ENCODE measurements at places on chromosomes 4 and X. TPM values are rescaled to one million over a fixed set of nuclear protein-coding genes. Genes with fewer than 3 reads are reported as not detected.

DNA sequence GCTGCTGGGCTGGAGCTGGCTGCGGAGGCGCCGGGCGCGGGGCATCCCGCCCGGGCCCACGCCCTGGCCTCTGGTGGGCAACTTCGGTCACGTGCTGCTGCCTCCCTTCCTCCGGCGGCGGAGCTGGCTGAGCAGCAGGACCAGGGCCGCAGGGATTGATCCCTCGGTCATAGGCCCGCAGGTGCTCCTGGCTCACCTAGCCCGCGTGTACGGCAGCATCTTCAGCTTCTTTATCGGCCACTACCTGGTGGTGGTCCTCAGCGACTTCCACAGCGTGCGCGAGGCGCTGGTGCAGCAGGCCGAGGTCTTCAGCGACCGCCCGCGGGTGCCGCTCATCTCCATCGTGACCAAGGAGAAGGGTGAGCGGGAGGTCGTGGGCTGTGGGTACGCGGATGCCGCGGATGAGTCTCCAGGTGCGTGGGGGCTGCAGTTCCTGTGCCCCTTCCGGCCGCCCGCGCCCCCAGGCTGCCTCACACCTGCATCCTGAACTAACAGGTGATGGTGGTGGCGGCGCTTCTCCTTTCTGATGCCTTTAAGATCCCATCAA is 499 bp downstream of the CYP2U1 start:
- H3K36me3 ChIP-seq = peaks cover 4% of the 10 kb centered on the region
- peak; percentile 56 for DNase-seq

- H3K27me3 ChIP-seq = no peaks in the 10 kb centered on the region
- peaks cover 10% of the 10 kb centered on the region for H3K4me1 ChIP-seq
- peak overlapping the region; percentile 69 for H3K27ac ChIP-seq
- no peak for DNase-seq
- no peaks in the 10 kb centered on the region for H3K36me3 ChIP-seq
These were observed 44.5 kb downstream of the TRIM2 start for GRCh38 chr4:153248641-153249198.

- H3K27ac ChIP-seq = no peak overlapping the region
- H3K27me3 ChIP-seq = no peaks in the 10 kb centered on the region
- no peak overlapping the region for H3K4me3 ChIP-seq
- H3K36me3 ChIP-seq = no peaks in the 10 kb centered on the region
- no peak for DNase-seq
These were observed 95.6 kb downstream of the REPS2 start for GRCh38 chrX:17042037-17042436.

- H3K4me1 ChIP-seq = no peaks in the 10 kb centered on the region
- H3K27me3 ChIP-seq = no peaks in the 10 kb centered on the region
- H3K4me3 ChIP-seq = no peak overlapping the region
- no peaks in the 10 kb centered on the region for H3K36me3 ChIP-seq
These were observed 81.2 kb downstream of the LIMCH1 start for GRCh38 chr4:41619161-41619560.

DNA sequence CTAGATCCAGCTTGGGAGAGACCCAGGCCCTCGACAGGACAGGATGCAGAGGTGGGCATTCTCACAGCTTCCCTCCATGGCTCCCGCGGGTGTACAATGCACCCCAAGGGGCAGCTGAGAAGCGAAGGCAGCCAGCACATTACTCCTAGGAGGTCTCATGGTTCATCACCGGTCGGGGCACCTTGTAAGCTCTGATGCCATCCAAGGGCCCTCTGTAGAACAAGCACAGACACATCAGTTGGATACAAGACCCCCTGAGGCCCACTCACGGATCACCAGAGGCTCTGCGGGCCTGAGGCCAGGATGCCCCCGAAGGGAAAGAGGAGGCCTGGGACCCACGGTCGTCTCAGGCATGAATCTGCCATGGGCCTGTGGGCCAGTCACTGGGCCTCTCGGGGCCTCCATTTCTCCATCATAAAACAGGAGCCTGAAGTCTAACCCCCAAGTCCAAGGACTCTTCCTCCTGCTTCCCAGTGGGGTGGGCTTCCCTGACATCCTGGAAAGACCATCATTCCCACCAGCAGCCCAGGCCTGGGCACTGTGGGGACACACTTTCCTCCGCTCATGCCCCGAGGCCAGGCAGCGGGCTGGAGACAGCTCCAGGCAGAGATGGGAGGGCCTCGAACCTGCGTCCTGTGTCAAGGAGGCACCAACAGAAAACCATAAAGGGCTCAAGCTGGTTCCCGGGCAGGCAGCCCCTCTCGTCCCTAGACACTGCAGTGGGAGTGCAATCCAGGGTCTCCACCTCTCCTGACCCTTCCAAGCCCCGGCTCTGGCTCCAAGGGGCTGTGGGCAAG is 20.1 kb downstream of the HMX1 start:
- H3K27ac ChIP-seq = no peak overlapping the region
- no peaks in the 10 kb centered on the region for H3K4me1 ChIP-seq
- no peak overlapping the region for H3K4me3 ChIP-seq
- no peak for DNase-seq
- peaks cover 31% of the 10 kb centered on the region for H3K27me3 ChIP-seq

GRCh38 chrX:15864629-15865028 is 10.0 kb upstream of the AP1S2 start:
- no peak overlapping the region for H3K27ac ChIP-seq
- H3K4me1 ChIP-seq = no peaks in the 10 kb centered on the region
- H3K36me3 ChIP-seq = no peaks in the 10 kb centered on the region
- no peak for DNase-seq
- peaks cover 2% of the 10 kb centered on the region for H3K27me3 ChIP-seq
- no peak overlapping the region for H3K4me3 ChIP-seq

- H3K4me3 ChIP-seq = no peak overlapping the region
- peaks cover 13% of the 10 kb centered on the region for H3K4me1 ChIP-seq
- DNase-seq = no peak
- no peaks in the 10 kb centered on the region for H3K36me3 ChIP-seq
- H3K27me3 ChIP-seq = no peaks in the 10 kb centered on the region
- H3K27ac ChIP-seq = no peak overlapping the region
These were observed 42.8 kb upstream of the KLF3 start for GRCh38 chr4:38621028-38621684.

DNA sequence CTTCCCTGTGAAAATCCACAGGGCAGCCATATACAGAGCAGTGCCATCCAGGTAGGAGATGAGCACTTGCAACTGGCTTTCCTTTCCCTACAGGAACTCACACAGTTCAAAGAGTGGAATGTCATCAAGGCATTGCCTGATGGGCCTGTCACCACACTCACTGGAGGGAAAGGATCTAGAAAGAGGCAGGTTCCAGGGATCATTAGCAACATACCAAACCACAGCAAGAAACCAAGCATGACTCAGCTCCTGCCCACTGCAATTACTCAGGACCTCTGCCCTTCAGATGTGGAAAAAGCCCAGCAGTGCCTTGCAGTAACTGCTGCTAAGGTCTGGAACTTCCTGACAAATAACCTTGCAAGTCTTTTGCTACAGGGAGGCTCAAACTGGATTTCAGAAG is 101.2 kb downstream of the ZNF674 start:
- no peak overlapping the region for H3K4me3 ChIP-seq
- H3K36me3 ChIP-seq = peaks cover 8% of the 10 kb centered on the region
- H3K27me3 ChIP-seq = no peaks in the 10 kb centered on the region
- H3K4me1 ChIP-seq = peaks cover 21% of the 10 kb centered on the region
- no peak overlapping the region for H3K27ac ChIP-seq
- DNase-seq = peak; percentile 33

DNA sequence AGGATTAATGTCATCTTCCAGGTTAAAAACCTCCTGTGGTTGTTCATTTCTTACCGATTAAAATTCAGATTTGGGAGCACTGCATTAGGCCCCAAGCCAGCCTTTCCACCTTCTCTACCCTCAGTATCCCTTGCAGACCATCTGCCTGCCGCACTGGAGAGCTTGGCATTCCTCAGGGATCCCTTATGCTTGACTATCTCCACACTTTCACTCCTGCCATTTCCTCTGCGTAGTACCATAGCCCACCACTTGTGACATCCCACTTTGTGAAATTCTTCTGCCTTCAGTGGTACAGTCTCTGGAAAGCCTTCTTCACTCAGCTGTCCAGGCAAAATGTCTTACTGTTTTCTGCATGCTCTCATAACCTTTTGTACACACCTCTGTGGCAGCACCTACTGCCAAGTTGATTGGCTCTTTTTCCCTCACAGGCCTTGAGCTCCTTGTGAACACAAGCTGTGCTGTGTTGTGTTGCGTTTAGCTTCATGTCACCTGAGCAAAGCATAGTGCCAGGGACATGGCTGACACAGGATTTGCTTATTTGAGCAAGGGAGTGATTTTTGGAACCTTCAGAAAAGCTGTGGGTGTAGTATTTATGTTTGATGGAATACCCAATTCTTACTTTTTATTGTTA is 156.4 kb downstream of the ARX start:
- no peak overlapping the region for H3K4me3 ChIP-seq
- no peaks in the 10 kb centered on the region for H3K4me1 ChIP-seq
- peaks cover 28% of the 10 kb centered on the region for H3K36me3 ChIP-seq
- DNase-seq = no peak
- H3K27ac ChIP-seq = no peak overlapping the region

- H3K36me3 ChIP-seq = no peaks in the 10 kb centered on the region
- H3K4me3 ChIP-seq = no peak overlapping the region
- H3K4me1 ChIP-seq = no peaks in the 10 kb centered on the region
- H3K27me3 ChIP-seq = no peaks in the 10 kb centered on the region
- DNase-seq = no peak
These were observed 101.6 kb downstream of the NPNT start for GRCh38 chr4:105996845-105997244.

GAGE12J gene
- not detected for total RNA-seq

GRCh38 chrX:10393899-10394298 is 226.5 kb downstream of the MID1 start:
- no peak overlapping the region for H3K27ac ChIP-seq
- no peak overlapping the region for H3K4me3 ChIP-seq
- DNase-seq = no peak
- H3K27me3 ChIP-seq = no peaks in the 10 kb centered on the region
- no peaks in the 10 kb centered on the region for H3K36me3 ChIP-seq

SLC49A3 gene
- total RNA-seq = 0.23 TPM

- H3K27ac ChIP-seq = no peak overlapping the region
- no peaks in the 10 kb centered on the region for H3K36me3 ChIP-seq
- H3K27me3 ChIP-seq = peaks cover 4% of the 10 kb centered on the region
- DNase-seq = no peak
- H3K4me1 ChIP-seq = no peaks in the 10 kb centered on the region
- H3K4me3 ChIP-seq = no peak overlapping the region
These were observed 28.2 kb downstream of the ODAPH start for GRCh38 chr4:75584067-75584466.

- peak overlapping the region; percentile 88 for H3K4me3 ChIP-seq
- peaks cover 45% of the 10 kb centered on the region for H3K36me3 ChIP-seq
- peak overlapping the region; percentile 99 for H3K27ac ChIP-seq
- H3K27me3 ChIP-seq = no peaks in the 10 kb centered on the region
These were observed 599 bp upstream of the IL2RG start for GRCh38 chrX:71111921-71112431.

DNA sequence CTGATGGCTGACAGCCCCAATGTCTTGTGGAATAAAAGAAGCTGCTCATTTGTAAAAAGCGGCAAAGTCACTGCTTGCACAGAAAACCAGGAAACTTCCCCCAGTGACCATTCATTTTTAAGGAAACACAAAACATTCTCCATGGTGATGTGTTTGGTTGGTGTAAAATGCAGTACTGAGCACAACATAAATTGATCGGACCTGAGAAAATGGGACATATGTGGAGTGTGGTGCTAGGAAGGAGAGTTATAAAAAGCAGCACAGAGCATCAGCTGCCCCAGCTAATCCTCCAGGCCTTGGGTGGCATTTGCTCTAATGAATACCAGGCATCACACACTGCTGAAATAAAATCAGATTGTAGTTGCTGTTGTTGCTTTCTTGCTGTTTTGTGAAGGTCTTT is 55.2 kb downstream of the GLRA2 start:
- no peak overlapping the region for H3K27ac ChIP-seq
- H3K27me3 ChIP-seq = no peaks in the 10 kb centered on the region
- no peak overlapping the region for H3K4me3 ChIP-seq
- no peaks in the 10 kb centered on the region for H3K36me3 ChIP-seq
- no peak for DNase-seq

DNA sequence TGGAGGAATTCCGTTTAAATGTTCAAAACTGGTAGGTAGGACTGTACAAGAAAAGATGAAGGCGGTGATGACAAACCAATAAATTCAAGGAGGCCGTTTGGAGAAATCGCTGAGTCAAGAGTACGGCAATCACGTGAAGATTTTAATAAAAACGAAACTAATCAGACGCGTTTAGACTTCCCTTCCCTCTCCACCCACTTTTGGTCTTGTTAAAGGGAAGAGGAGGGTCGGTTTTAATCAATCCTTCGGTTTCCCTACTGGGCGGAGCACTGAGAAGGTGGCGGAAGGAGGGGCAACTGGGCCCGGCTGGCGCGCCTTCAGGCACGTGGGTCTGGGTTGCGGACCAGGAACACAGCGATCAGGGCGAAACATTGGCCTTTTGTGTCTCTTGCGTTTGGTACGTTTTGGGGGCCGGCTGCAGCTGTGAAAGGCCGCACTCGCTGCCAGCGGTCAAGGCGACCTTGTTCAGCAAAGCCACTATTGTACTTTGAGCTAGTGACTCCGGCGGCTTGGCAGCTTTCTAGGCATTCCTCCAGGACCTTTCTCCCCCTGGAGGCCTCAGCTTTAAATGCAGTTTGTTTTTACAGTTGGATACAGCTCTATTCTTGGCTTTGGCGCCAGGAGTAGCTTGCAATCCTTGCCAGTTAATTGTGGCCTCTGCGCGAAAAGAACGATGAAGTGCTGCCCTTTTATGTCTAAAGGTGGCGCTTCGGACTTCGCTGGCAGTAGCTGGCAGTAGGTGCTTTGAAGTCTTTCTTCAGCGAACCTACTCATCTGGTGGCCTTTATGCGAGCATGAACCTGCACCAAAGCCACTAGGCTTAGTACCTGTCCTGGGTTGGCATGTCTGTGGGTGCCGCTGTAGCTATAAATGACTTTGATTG is 16.8 kb upstream of the LAMP2 start:
- H3K4me1 ChIP-seq = peaks cover 24% of the 10 kb centered on the region
- peak overlapping the region; percentile 86 for H3K27ac ChIP-seq
- peak overlapping the region; percentile 69 for H3K4me3 ChIP-seq
- H3K27me3 ChIP-seq = no peaks in the 10 kb centered on the region

GRCh38 chr4:91267543-91267942 is 1036.2 kb upstream of the GRID2 start:
- no peak overlapping the region for H3K27ac ChIP-seq
- no peaks in the 10 kb centered on the region for H3K4me1 ChIP-seq
- DNase-seq = no peak
- no peaks in the 10 kb centered on the region for H3K27me3 ChIP-seq
- no peak overlapping the region for H3K4me3 ChIP-seq

DNA sequence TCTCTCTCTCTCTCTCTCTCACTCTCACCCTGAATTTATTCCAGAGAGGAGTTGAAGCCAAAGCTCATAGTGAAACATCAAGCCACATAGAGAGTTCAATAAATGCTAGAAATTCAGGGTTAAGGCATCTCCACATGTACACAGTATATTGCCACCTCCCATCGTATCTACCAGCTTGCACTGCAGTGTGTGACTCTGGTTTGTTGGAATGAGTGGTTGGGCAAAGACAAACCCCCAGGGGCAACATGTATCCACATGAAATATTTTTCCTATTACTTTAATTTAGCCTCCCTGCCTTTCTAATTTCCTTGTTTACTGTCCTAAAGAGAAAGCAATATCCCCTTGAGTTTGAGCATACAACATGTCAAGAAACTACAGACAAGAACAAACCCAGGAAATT is 247.3 kb downstream of the SPATA18 start:
- H3K27ac ChIP-seq = no peak overlapping the region
- H3K4me1 ChIP-seq = no peaks in the 10 kb centered on the region
- no peaks in the 10 kb centered on the region for H3K27me3 ChIP-seq
- no peaks in the 10 kb centered on the region for H3K36me3 ChIP-seq
- H3K4me3 ChIP-seq = no peak overlapping the region
